ENCODE measurements at places on chromosomes 3 and 15. TPM values are rescaled to one million over a fixed set of nuclear protein-coding genes. Genes with fewer than 3 reads are reported as not detected.

DNA sequence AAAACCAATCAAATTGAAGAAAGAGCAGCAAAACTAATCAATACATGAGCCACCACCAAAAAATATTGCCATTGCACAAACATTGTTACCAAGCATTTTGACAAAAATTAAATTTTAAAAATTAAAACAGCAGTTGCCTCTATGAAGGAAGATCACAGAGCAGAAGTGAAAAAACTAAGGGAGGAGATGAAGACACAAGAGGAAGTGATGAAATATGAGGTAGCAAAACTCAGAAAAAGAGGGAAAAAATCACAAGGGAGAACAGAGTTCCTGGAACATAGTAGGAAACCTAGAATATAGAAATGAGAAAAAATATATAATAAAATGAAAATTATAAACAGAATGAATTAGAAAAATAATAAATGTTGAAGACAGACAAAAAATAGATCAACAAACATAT lies 7.3 kb upstream of the SERPINI2 start:
- no peaks in the 10 kb centered on the region for H3K4me1 ChIP-seq
- H3K4me3 ChIP-seq, result no peak overlapping the region
- no peak overlapping the region for H3K27ac ChIP-seq
- DNase-seq, result no peak
- H3K36me3 ChIP-seq, result no peaks in the 10 kb centered on the region

DNA sequence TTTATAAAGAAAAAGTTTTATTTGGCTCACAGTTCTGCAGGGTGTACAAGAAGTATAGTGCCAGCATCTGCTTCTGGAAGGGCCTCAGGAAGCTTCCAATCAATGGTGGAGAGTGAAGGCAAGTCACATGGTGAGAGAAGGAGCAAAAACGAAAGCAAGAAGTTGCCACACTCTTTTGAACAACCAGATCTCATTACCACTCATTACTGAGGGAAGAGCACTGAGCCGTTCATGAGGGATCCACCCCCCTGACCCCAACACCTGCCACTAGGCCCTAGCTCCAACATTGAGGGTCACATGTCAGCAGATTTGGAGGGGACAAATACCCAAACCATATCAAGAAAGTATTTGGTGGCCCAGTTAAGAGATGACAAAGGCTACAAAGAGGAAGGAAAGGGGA lies 239.3 kb upstream of the UBE2E1 start:
- no peaks in the 10 kb centered on the region for H3K36me3 ChIP-seq
- no peak for DNase-seq
- no peaks in the 10 kb centered on the region for H3K27me3 ChIP-seq
- no peaks in the 10 kb centered on the region for H3K4me1 ChIP-seq
- no peak overlapping the region for H3K27ac ChIP-seq

DNA sequence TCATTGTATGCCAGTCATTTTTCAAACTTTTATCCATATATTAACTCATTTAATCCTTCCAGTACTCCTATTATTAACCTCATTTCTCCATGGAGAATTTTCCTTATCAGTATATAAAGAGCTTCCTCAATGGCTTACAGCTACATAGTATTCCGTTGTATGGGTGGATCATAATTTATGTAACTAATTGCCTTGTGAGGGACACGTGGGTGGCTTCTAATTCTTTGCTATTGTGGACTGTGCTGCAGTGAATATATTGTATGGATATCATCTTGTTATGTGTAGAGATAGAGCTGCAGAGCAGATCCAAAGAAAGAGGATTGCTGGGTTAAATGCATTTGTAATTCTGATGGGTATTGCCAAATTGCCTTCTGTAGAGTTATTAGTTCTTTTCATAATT lies 25.2 kb downstream of the PML start:
- H3K4me1 ChIP-seq, result no peaks in the 10 kb centered on the region
- H3K27ac ChIP-seq, result no peak overlapping the region
- no peaks in the 10 kb centered on the region for H3K27me3 ChIP-seq

DNA sequence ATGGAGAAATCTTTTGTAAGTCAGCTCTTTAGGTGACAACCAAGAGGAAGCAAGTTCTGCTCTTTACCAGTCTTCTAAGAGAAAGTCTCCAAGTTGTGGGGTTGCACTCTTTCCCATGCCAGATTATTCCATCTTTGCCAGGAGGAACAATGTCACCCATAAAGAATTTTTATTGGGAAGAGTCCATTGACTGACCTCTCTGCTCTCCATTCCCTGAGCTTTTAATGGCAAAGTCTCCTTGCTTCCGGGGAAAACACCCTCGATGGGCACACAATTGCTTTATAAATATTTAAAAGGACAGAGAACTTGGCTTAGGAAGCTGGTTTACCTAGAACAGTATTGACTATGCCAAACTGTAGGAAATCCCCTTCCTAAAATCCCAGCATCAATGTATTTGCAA lies 19.9 kb upstream of the UBE2E1 start:
- no peak overlapping the region for H3K4me3 ChIP-seq
- no peak overlapping the region for H3K27ac ChIP-seq
- H3K4me1 ChIP-seq, result no peaks in the 10 kb centered on the region

- no peak for DNase-seq
- H3K27ac ChIP-seq, result no peak overlapping the region
- H3K27me3 ChIP-seq, result no peaks in the 10 kb centered on the region
These were observed 45.6 kb downstream of the YEATS2 start for GRCh38 chr3:183743231-183743630.

GRCh38 chr3:57752307-57752706 lies 3.8 kb upstream of the SLMAP start:
- H3K4me3 ChIP-seq, result no peak overlapping the region
- peak overlapping the region; percentile 65 for H3K27ac ChIP-seq
- no peaks in the 10 kb centered on the region for H3K27me3 ChIP-seq
- H3K36me3 ChIP-seq, result no peaks in the 10 kb centered on the region
- no peaks in the 10 kb centered on the region for H3K4me1 ChIP-seq
- peak; percentile 52 for DNase-seq

- no peaks in the 10 kb centered on the region for H3K4me1 ChIP-seq
- H3K4me3 ChIP-seq, result no peak overlapping the region
- H3K36me3 ChIP-seq, result peaks cover 9% of the 10 kb centered on the region
- H3K27me3 ChIP-seq, result no peaks in the 10 kb centered on the region
- peak overlapping the region; percentile 58 for H3K27ac ChIP-seq
- no peak for DNase-seq
These were observed 19.9 kb upstream of the C3orf62 start for GRCh38 chr3:49296781-49297411.

DNA sequence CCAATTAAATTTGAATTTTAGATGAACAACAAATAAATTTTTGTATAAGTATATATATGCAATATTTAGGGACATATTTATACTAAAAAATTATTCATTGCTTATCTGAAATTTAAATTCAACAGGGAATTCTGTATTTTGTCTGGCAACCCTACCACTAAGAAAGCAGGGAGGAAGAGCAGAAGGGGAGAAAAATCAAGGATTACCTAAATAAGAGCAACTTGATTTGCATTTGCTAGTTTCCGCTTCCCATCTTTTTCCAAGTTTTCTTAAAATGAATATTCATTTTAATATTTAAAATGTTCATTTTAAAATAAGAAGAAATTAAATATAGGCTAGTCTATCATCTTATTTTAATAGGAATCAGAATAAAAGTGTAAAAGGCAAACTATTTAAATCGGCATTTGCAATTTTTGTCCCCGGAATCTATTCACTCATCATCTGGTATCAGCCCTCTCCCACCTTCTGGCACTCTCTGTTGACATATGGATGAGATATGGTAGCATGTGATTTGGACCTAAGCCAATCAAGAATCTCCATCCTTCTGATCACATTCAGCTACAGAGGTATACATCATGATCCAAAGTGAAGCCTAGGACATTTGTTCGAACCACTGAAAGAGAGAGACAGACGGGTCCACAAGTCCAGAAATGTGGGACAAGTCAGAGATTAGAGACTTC lies 82.6 kb downstream of the TRANK1 start:
- no peaks in the 10 kb centered on the region for H3K4me1 ChIP-seq
- H3K27me3 ChIP-seq, result no peaks in the 10 kb centered on the region
- no peak for DNase-seq
- no peak overlapping the region for H3K4me3 ChIP-seq

- H3K27me3 ChIP-seq, result no peaks in the 10 kb centered on the region
- H3K4me1 ChIP-seq, result no peaks in the 10 kb centered on the region
- H3K36me3 ChIP-seq, result no peaks in the 10 kb centered on the region
- no peak overlapping the region for H3K27ac ChIP-seq
- no peak overlapping the region for H3K4me3 ChIP-seq
- no peak for DNase-seq
These were observed 921.0 kb upstream of the ROBO1 start for GRCh38 chr3:80688814-80689213.

DNA sequence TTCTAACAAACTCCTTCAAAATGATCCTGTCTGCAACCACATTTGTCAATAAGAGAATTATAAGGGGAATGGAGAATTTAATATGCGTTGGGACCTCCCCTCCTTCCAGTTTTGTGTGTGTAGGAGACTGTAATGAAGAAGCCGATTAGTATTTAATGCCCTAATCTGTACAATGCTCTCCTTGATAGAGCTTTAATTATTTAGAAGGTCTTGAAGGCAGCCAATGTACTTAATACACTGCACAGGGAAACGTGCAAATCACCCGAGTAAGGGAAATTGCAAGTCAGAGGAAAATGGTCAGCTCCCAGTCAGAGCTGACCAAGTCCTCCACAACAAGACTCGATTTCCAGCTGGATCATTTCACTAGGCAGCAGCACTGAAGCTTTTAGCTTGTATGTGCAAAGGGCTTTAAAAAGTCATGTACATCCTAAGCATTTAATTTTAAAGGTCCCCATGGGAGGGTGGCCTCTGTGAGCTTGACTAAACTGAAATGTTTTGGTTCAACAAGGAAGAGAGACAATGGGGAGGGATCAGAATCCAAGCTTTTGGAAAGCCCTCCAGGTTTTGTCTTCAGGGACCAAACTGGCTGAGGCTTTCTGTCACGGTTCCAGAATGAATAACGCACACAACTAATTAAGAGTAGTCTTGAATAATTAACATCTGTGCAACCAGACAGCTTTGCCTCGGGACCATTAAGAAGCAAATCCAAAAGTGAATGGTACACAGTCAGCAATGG lies 159.8 kb upstream of the MITF start:
- no peaks in the 10 kb centered on the region for H3K36me3 ChIP-seq
- H3K27me3 ChIP-seq, result no peaks in the 10 kb centered on the region
- no peaks in the 10 kb centered on the region for H3K4me1 ChIP-seq

GRCh38 chr3:151305775-151306151 lies 10.9 kb downstream of the GPR87 start:
- no peaks in the 10 kb centered on the region for H3K27me3 ChIP-seq
- H3K36me3 ChIP-seq, result no peaks in the 10 kb centered on the region
- DNase-seq, result no peak
- H3K4me1 ChIP-seq, result no peaks in the 10 kb centered on the region

- DNase-seq, result no peak
- H3K36me3 ChIP-seq, result no peaks in the 10 kb centered on the region
- H3K27me3 ChIP-seq, result no peaks in the 10 kb centered on the region
- no peak overlapping the region for H3K27ac ChIP-seq
- H3K4me1 ChIP-seq, result no peaks in the 10 kb centered on the region
These were observed 10.2 kb downstream of the MRPS22 start for GRCh38 chr3:139353920-139354556.

DNA sequence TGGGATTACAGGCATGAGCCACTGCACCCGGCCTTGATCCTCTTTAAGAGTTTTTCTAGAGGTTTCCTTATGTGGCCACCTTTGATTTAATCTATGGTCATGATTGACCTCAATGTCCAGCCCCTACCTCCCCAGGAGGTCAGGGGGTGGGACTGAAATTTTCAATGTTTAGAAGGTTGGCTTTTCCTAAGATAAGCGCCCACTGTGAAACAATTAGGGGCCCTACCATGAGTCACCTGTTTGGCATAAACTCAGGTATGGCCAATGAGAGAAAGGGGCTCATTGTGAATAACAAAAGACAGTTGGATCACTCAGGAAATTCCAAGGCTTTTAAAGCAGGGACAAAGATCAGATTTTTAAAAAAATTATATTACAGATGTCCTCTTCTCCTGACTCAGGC lies 51.1 kb downstream of the ZBTB11 start:
- H3K4me3 ChIP-seq, result no peak overlapping the region
- H3K27ac ChIP-seq, result no peak overlapping the region
- no peaks in the 10 kb centered on the region for H3K27me3 ChIP-seq
- DNase-seq, result no peak
- no peaks in the 10 kb centered on the region for H3K4me1 ChIP-seq
- no peaks in the 10 kb centered on the region for H3K36me3 ChIP-seq

The TMOD2 gene
- total RNA-seq, result 11.5 TPM

The KCNMB2 gene
- total RNA-seq, result not detected

The TMEM40 gene
- not detected for total RNA-seq

The OXTR gene
- 105 TPM for total RNA-seq

The RETNLB gene
- not detected for total RNA-seq

The CELF6 gene
- total RNA-seq, result 3.5 TPM
